ENCODE measurements at places on chromosomes 11 and 22.

DNA sequence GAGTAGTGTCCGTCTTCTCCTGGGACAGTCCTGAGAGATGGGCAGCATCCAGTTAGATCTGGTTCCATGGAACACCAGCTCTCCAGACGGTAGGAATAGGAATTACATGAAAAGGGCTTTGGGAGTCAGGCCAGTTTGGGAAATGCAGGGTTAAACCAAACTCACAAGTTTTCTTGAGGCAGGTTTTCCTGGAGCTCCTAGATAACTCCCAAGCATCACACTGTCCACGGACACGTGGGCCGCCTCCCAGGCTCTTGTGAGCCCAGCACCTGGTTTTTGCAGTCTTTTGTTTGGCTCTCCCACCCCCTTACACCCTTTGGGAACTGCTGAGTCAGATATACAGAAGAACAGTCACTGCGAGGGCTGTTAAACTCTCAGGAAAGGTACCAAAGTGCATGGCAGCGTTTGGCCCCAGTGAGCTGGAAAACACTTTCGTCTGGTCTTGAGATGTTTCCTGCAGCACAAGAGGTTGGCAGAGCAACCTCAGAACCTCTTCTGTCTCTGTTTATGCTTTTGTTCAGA lies 90.0 kb downstream of the BCR start:
- no peak for DNase-seq

- DNase-seq: no peak
Measured at GRCh38 chr22:19967850-19968449, 26.3 kb upstream of the TXNRD2 start.

DNA sequence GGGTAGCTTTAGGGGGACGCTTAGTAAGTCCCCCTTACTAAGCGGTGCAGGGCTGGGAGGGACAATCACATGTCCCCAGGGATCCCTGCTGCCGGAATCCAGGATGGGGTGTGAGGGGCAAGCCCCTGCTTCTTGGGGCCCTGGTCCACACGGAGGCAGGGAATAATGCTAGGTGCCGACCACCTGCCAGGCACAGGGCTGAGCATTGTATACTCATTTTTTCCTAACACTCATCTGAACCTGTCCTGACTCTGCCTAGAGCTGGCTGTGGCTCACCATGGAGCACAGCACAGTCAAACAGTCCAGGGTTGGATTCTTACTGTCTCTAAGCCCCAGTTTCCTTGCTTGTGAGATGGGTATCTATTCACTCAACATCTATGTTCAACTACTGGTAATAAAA lies 1.4 kb upstream of the LTBP3 start:
- DNase-seq: no peak

DNA sequence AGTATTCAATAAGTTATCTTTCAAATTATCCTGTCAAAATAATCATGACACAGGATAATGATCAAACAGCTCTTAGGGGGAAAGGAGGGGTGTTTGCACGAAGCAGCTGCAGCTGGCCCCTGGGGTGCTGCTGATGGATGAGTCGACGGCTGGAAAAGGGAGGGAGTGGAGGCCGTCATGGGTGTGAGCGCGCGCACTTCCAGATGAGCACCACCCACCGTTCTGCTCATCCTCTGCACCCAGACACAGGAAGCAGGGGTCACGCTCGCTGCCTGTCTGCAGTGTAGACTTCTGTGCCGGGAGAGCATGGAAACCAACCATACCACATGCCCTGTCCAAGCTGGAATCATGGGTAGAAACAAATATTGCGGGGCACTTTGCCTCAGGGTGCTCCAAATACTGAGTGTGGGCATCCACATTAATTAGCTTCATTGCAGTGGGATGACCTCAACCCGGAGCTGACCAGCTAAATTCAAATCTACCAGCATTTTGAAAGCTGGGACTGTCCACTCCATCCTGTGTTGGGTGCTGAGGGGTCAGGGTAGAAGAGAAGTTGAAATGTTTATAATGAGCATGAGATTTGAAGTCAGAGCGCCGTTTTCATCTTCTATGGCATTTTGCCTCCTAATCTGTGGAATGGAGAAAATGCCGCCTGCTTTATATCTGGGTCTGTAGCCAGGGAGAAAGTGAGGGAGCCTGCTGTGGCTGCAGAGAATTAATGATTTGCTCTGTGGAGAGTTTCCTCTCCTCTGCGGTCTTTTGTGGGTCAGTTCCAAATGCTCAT lies 802.4 kb downstream of the TBC1D22A start:
- no peak for DNase-seq

- DNase-seq: no peak
Measured at GRCh38 chr11:132114743-132115142, 744.3 kb downstream of the NTM start.

DNA sequence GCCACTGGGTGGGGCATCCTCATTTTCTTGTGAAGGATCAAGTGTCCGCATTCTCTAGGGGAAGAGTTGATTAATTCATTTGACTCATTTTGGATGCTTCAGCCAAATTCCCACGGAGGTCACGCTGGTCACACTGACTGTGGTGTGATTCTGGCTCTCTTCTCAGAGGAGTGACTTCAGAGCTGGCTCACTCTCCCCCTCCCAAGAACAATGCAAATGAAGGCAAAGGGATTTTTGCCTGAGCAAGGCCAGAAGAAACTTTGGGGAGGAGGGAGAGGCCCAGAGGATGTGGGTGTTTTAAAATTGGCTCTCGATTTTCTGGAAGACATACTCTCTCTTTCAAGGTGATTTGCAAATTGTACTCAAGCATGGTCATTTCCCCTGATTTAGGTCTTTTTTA lies 51.1 kb upstream of the LMO2 start:
- DNase-seq: no peak

GRCh38 chr22:49324527-49325491 lies 502.9 kb downstream of the BRD1 start:
- DNase-seq: no peak

DNA sequence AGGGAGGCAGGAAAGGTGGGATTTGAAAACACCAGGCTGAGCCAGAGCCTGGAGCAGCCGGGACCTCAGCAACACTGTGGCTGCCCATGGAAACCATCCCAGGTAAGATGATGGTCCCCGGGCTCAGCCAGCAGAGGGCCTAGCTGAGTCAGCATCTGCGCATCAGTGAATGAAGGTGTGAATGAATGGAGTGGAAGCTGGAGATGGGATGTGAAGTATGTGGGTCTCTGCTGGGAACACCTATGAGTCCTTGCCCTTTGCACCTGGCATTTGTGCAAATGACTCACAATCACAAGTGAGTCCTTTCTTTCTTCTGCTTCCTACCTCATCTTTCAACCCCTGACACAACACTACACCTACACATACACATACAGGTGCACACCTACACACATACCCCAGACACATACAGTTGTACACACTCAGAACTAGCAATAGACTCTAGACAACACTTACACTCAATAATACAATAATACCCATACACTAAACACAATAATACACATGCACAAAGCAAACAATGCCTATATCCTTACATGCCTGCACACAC lies 62.8 kb upstream of the PRDM11 start:
- DNase-seq: no peak

- DNase-seq: no peak
Measured at GRCh38 chr22:46753360-46753759, 9.1 kb upstream of the TBC1D22A start.

DNA sequence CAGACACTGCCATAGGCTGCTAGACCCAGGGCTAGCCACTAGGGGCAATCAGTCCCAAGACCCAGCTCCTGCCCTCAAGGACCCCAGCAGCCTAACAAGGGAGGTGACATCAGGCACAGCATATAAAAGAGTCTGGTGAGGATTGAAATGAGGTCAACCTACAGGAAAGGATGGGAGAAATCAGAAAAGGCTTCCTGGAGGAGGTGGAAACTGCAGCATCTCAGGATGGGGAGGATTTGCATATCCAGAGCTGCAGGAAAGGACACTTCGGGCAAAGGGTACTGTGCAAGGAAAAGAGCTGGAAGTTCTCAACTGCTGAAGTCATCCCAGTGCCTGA lies 2.9 kb upstream of the ARFGAP2 start:
- no peak for DNase-seq

DNA sequence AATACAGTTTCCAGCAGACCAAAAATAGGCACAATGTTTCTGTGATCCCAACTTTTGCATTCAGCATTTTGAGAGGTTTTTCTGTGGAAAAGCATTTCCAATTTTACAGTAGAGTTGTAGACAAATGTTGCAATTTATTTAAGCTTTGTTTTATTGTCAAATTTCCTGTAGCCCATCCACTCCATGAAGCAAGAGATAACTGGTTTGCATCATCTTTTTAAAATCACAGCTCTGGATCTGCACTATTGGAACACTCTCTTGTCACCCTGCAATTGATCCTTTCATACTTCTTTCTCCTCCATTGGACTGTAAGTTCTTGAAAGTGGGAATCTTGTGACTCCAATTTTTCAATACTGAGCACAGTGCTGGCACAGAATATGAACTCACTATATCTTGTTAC lies 86.0 kb downstream of the MAML2 start:
- no peak for DNase-seq

GRCh38 chr22:36927671-36928070 lies 14.2 kb downstream of the CSF2RB start:
- DNase-seq: no peak

DNA sequence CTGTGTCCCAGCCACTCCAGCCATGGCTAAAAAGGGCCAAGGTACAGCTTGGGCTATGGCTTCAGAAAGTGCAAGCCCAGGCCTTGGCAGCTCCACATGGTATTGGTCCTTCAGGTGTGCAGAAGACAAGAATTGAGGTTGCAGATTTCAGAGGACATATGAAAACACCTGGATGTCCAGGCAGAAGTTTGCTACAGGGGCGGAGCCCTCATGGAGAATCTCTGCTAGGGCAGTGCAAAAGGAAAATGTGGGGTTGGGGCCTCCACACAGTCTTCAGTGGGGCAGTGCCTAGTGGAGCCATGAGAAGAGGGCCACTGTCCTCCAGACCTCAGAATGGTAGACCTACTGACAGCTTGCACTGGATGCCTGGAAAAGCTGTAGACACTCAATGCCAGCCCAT lies 1074.1 kb downstream of the JRKL start:
- DNase-seq: no peak
